ENCODE measurements at places on chromosomes 7 and 10.

DNA sequence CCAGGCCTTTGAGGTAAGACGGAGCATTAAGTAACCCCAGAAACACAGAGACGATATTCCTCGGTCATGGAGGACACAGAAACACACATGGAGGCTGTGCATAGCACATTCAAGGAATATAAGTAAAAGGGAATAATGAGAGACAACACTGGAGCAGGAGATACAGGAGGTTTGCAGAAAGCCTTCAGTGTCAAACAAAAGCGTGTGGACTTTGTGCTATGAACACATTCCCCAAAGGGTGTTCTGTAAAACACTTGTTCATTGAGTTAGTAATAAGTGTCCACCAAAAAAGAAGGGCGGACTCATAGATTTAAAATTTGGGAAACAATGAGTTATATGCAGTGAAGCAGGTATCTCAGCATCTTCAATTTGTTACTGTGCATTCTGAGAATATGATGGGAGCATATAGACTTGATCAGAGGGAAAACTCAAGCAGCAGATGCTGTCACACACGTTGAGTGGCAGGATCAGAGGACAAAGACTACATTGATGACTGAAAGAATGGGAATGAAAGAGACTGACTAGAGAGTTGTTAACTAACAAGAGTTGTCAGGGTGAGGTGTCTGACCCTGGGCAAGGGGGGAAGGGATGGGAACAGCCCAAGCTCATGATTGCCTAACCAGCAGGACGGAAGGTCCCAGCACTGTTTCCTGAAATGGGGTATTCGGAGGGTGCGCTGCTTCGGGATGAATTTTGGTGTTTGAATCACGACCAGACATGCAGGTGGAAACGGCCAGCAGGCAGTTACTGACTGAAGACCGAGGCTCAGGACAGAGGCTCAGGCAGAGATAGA lies 85.2 kb upstream of the VIPR2 start:
- DNase-seq, result no peak

- DNase-seq, result no peak
Observed at GRCh38 chr7:51080622-51081269, 235.9 kb downstream of the COBL start.

DNA sequence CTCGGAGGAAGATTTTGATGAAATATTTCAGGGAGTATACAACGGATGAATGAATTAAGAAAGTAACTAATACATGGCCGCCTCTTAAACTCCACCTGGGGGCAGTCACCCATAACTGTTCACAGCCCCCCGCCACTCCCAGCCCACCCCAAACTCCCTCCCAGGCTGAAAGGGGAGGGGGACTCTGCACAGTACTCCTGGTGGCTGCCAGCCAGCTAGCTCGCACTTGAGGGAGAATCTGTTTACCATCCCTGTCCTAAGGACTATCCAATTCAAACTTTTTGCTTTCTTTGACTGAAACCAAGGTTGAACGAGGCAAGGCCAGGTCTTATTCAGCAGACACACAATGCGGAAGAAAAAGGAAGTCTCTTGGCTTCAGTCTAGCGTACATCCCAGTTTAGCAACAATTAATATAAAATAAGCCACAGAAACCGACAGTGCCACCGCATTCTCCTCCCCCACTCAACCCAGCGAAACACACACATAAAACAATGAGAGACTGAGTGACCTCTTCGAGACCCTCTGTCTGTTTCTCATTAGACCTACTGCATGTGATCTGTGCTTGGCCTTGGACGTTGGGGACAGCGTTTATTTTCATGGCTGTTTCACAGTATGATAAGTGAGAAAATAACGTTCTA lies 219.5 kb downstream of the GLI3 start:
- DNase-seq, result no peak

- DNase-seq, result no peak
Observed at GRCh38 chr10:13946209-13946460, 359.4 kb downstream of the PRPF18 start.

DNA sequence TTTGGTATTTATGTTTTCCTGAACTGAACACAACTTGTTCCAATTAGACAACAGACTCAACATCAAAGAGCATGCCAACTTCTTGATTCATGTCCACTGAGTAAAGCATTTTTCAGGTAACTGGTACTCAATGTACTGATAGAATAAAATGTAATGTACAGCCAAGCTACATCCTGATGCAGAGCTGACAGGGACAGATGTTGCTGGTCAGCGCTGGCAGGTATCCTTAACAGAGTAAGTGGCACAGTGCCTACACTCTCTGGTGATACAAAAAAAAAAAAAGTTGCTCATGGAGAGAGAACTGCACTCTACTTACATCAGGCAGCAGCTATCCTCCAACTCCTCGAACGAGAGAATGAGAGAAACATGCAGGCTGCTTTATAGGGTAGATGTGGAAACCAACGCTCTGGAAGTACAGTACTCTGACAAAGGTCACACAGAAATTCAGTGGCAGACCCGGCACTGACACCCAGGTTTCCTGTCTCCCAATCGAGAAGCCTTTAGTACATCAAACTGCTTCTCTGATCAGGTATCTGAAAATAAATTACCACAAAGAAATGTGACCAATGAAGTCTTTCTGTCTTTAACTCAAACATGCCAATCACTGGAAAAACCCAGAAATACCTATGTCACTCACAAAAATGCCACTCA lies 4.6 kb downstream of the ITGB1 start:
- no peak for DNase-seq
